ENCODE measurements at places on chromosomes 3 and 15.

GRCh38 chr15:34927726-34928125 lies 41.8 kb downstream of the AQR start:
- no peak for DNase-seq

DNA sequence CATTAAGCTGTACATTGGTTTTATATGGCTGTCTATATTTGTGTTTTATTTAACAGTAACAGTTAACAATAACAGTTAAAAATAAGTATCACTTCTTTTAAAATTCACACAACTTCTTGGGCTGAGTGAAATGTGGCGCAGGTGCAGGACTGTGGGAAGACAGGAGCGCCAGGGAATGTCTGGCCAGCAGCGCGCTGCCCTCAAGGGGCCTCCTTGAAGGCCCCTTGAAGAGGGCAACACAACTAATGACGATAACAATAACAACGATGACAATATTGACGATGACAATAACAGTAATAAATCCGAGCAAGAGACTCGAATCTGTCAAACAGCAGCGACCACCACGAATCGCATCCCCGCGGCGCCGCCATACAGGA lies 411 bp upstream of the PPP2R3A start:
- DNase-seq, result no peak

- DNase-seq, result no peak
Measured at GRCh38 chr3:29514170-29514569, 233.3 kb downstream of the RBMS3 start.

- DNase-seq, result no peak
Measured at GRCh38 chr15:48427960-48428547, 96.8 kb downstream of the DUT start.

DNA sequence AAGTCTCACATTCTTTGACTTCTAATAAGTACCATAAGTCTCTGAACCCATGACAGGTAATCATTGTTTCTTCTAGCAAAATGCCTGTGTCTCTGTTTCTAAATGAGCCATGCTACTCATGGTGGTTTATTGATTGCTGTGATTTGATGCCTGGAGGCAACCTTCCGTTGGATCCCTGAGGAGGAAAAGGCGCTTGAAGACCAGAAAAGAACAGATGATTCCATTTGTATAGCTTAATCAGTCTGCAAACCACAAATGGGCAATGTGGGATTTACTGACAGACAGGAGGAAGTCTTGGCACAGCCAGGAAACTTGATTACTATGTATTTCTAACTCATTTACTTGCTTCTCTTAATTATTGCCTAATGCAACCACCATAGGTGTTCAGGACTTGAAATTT lies 103.1 kb upstream of the MRPL3 start:
- DNase-seq, result no peak

GRCh38 chr15:85493260-85493659 lies 112.9 kb downstream of the AKAP13 start:
- no peak for DNase-seq

GRCh38 chr15:51969728-51970127 lies 1.9 kb downstream of the LEO1 start:
- no peak for DNase-seq

- no peak for DNase-seq
Measured at GRCh38 chr3:11570251-11570650, 73.5 kb downstream of the VGLL4 start.

DNA sequence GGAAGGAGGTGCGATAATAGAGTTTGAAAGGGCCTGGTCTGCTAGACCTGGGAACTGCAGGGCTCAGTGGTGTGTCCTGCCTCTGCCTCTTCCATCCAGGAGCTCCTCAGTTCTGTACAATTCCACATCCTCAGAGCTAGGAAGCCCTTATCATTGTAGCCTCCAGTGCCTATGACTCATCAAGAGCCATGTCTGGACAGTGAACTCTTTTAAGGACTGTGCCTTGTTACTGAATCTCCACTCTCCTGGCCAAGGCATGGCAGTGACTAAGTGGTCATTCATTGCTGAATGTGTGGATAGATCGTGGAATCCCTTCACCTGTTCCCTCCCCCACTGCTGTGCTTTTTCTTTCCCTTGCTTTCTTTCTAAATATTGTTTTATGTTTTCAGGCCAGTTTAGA lies 2.9 kb downstream of the TIMP4 start:
- no peak for DNase-seq

- no peak for DNase-seq
Measured at GRCh38 chr15:98745179-98745578, 96.8 kb downstream of the IGF1R start.

GRCh38 chr15:55289011-55289745 lies 435 bp downstream of the RAB27A start:
- DNase-seq, result no peak

GRCh38 chr3:122365073-122365472 lies 18.0 kb downstream of the MIX23 start:
- DNase-seq, result no peak

GRCh38 chr15:51736069-51736468 lies 1.4 kb downstream of the LYSMD2 start:
- no peak for DNase-seq

GRCh38 chr3:133376810-133377209 lies 23.0 kb upstream of the BFSP2 start:
- no peak for DNase-seq

DNA sequence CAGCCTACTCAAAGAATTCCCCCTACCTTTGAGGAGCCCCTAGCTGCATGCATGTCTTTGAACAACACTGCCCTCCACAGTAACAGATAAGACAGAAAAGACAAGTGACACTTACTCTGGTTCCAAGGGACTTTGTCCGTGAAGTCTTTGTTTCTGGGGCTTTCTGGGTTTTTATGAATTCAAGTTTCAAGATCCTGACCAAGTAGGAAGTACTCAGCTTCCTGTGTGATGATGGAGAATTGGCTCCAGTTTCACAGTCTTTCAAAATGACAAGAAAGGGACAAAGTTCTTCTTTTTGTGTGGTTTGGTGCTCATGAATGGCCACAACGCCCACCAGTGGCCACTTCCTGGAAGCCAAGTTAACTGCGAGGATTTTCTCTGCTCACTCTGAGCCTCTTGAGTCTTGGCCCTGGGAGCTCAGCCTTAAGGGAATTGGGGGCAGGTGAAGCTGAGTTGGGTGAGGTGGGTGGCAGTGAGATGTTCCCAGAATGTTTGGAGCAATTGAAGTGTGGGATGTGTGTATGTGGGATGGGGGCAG lies at the start of gene CCR1:
Gene CCR1 (minus strand): TSS at position 147 of the 538 bp plus-strand sequence. CDS start 4,000 bp downstream, outside the sequence.
- DNase-seq, result peak; percentile 38

DNA sequence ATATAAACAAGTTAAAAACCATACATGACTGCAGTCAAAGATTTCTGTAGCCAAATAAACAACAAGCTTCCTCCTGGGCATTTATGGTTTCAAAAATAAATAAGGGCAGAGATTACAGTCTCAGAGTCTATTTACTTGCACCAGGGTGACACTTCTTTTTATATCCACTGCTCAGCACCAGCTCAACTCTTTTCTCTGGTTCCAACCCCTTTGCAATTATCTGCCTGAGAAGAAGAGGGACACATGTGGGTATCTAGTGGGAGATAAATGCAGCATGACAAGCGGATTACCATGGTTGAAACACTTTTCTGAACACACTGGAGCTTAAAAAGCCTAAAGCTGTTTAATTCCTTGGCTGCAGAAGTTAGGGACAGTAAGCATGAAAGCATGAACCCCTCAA lies 311.5 kb downstream of the CNTN3 start:
- no peak for DNase-seq

DNA sequence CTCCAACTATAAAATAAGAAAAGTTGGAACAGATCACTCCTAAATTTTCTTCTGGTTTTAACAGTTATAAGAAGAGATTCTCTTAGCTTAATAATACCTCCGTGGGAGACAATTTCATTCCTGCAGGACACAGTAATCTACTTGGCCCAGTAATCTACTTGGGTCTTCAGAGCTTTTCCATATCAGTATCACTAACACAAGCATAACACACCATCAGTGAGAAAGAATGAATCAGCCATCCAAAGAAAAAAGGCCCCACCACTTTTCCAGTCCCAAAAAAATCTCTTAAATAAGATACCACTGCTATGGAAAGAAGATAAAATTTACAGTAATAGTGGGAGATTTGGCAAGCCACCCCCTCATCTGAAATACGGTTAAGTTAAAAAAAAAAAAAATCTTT lies 20.2 kb downstream of the SIN3A start:
- no peak for DNase-seq

DNA sequence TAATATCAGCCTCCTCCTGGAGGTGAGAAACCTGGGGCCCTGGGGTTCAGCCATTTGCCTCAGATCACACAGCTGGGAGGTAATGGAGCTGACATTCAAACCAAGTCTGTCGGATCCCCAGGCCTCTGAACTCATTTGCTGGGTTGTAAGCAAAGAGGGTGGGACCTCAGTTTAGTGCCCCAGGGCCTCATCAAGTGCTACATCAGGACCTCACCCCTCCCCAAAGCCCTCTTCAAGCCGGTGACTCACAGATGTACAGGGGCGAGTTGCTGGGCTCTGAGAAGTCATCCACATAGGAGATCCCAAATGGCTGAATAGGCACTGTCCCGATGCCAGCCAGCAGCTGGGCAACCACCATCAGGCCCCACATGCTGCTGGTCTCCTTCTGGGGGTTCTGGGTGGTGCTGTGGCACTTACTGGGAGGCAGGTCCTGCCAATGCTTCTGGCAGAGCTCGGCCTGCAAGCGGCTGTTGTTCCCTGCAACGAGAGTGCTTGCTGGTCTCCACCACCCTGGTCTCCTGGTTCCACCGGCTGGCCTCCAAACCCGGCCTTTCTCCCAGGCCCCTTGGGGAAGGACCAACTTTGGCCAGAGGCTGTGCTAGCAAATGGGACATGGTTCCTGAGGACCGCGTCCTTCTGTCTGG lies 59.2 kb upstream of the RAB6B start:
- no peak for DNase-seq

DNA sequence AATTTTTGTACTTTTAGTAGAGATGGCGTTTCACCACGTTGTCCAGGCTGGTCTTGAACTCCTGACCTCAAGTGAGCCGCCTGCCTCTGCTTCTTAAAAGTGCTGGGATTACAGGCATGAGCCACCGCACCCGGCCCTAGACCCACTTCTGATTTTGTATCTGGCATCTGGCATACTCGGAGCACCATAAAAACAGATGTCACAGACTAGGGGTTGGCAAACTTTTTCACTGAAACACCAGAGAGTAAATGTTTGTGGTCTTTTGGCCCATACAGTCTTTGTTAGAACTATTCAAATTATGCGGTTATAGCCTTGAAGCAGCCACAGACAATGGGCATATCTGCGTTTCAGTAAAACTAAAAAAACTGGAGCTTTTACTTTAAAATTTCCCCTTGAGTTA lies 110.7 kb downstream of the TJP1 start:
- no peak for DNase-seq

DNA sequence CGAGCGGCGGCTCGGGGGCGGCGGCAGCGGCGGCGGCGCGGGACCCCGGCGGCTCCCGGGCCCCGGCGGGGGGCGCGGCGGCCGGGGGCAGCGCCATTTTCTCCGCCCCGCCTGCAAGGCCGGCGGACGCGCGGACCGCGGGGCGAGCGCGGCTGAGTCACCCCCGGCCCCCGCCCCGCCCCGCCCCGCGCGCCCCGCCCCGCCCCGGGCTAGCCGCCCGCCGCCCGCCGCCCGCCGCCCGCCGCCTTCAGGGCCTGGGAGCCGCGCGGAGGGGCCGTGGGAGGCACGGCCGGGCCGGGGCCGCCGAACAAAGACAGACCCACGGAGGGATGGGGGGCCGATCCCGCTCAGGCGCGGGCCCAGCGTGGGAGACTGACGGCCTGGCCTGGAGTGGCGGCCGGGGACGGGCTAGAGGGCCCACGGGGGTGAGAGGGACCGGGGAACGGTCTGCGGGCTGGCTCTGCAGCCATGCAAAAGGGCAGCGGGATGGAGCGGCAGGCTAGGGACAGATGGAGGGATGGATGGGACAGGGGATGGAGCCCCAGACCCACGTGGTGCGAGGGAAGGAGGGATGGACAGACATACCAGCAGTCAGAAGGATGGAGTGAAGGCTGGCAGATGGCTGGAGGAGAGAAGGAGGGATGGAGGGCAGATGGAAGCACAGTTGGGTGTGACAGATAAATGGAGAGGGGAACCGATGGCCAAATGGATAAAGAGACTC lies at the start of gene EIF4E3:
Gene EIF4E3 (minus strand): TSS at position 132 of the 721 bp plus-strand sequence. CDS start 35 bp downstream, at position 97.
- peak; percentile 24 for DNase-seq

DNA sequence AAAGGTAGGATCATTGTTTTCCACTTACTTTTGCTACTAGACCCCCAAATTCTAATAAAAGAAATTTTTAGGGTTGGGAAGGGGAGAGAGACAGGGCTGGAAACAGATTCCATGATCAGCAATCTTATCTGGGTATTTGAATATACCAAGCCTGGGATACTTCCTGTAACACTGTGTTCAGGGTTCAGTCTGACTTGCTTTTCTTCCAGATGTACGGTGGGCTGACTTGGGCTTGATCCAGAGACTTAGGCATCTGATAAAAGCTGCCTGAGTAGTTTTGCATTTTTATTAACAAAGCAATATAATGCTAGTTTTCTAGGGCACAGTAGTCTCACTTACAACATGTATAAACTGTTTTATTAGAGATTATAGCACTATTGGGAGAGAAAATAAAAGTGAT lies 49.2 kb downstream of the KCNMB2 start:
- no peak for DNase-seq

DNA sequence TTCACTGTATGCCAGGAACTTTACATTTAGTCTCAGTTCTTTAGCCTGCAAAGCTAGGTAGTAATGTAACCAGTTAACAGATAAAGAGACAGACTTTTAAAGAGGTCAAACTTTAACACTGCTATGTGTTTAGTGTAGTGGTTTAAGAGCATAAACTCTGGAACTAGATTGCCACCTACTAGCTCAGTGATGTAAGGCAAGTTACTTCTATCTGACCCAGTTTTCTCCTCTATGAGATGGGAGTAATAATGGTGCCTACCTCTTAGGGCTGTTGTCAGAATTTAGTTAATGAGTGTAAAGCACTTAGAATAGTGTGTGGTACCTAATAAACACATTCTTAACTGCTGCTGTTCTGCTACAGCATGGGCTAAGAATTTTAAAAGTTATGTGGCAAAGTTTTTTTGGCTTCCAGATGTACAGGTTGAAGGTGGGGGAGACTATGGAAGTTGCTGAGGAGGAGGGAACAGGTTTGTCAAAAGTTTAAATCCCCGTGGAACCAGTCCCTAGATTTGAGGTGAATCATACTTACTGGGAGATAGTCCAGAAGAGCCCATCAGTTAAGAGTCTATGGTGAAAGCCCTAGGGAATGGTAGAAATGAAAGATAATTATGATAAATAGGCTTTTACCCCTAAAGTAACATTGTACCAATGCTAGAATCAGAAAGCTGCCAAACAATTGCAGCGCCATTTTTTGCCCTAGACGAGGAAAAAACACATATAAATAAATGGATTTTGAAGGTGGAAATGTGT lies 13.9 kb downstream of the TSC22D2 start:
- no peak for DNase-seq

- no peak for DNase-seq
Measured at GRCh38 chr15:85307687-85308045, 72.7 kb upstream of the AKAP13 start.

DNA sequence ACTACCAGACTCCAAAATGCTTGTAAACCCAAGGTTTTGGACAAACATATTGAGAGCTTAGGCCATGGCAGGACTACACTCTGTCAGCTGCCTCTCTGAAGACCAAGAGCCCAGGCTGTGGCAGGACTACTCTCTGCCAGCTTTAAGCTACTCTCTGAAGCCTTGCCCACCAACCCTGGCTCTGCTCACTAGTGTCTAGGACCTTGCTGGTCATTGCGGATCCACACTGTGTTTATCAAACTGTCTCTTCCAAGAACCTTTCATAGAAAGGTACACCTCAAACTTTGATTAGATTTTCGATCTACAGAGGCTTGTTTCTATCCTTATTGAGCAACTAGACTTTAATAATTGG lies 41.9 kb upstream of the MME start:
- DNase-seq, result no peak

All from stimulated activated CD4-positive, alpha-beta T cell treated with anti-CD3 and anti-CD28 coated beads, Interleukin-4, amount 100 ng/mL, for 48 hours (primary cell).